ENCODE measurements at places on chromosomes 2 and 18.
A peak's percentile ranks its signal among the peaks of the same experiment; 100 is the strongest.

DNA sequence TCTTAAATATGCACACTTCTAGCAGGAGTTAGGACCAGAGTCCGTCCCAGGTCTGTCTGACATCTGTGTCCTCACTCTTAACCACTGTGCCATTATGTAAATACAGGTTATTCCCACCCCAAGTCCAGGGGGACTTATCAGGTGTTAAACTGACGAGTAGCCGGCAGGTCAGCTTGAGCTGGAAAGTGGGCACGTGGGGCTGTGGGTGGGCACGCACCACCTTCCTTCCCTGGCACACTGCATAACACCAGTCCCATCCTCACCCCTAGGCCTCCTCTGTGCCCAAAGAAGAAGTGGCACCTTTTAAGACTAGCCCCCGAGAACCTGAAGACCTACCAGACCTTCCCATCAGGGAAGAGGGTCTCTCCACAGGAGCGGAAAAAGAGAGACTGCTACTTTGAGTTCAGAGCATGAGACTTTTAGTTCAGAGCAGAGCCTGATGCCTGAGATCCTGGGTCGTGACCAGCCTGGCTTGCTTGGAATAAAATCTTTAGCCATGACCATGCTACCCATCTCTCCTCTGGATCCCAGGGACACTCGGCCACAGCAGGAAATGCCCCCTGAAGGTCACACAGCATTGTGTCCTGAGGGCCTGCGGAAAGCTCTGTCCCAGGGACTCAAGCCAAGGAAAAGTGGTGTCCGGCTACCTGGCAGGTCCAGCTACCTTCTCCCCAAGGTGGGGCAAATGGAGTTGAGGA, 62.0 kb downstream of the CIB4 start:
- no peak for DNase-seq

DNA sequence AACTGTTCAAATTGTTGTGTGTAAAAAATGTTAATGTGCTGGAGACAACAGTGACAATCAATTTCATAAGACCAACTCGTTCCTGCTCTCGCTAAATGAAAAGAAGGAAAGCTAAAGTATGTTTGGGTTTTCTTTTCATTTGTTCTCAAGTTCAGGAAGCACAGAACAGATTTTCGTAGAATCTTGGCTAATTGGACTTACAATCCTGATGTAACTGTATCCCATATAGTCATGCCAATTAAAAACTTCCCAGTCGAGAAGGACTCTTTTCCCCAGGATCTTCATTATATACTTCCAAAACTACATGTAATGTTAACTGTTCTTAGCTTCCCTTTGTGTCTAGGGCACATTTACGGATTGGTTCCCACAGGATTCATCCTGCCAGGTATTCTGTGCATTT, 135.4 kb upstream of the ITGB6 start:
- DNase-seq: no peak

- DNase-seq: no peak
Observed at GRCh38 chr2:18154812-18155211, 276.3 kb downstream of the KCNS3 start.

- DNase-seq: no peak
Observed at GRCh38 chr2:113240150-113240914, 38.4 kb downstream of the PAX8 start.

- no peak for DNase-seq
Observed at GRCh38 chr18:45398448-45398847, 216.8 kb upstream of the SLC14A2 start.

- DNase-seq: no peak
Observed at GRCh38 chr2:232422051-232422450, 15.4 kb downstream of the ALPG start.

- no peak for DNase-seq
Observed at GRCh38 chr2:16824472-16824871, 158.8 kb upstream of the CYRIA start.

DNA sequence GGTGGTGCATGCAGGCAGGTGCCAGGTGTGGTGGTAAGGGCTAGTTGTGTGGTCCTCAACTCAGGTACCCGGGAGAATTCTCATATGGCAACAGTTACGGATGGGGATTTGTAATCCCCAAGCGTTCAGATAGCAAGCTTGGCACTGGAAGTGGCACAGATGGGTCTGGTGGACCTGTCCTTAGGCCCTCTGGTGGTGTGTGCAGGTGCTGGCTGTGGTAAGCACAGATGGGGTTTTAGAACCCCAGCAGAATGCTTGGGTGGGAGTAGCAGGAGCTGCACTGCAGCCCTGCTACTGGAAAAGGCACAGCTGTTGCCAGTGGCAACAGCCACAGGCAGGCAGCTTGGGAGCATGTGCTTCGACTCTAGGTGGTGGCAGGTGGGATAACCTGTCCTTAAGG, 948.2 kb upstream of the FAM98A start:
- DNase-seq: no peak

- no peak for DNase-seq
Observed at GRCh38 chr2:15751477-15751876, 159.8 kb downstream of the DDX1 start.

DNA sequence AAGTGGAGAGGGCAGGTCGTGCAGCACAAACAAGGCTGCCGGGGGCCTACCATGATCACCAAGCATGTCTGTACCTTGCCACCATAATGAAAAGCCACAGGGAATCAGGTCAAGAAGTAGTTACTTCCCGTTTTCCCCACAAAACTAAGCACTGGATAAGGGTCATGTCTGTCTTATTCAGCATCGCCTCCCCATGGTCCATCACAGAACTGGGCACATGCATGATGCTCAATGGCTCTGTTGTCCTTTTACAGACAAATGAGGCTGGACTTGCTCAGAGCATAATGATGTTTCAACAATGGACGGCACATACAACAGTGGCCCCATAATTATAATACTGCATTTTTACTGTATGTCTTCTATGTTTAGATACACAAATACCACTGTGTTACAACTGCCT, 27.5 kb downstream of the REEP1 start:
- no peak for DNase-seq

GRCh38 chr2:97911206-97911921, 84.4 kb downstream of the TMEM131 start:
- peak; percentile 70 for DNase-seq

DNA sequence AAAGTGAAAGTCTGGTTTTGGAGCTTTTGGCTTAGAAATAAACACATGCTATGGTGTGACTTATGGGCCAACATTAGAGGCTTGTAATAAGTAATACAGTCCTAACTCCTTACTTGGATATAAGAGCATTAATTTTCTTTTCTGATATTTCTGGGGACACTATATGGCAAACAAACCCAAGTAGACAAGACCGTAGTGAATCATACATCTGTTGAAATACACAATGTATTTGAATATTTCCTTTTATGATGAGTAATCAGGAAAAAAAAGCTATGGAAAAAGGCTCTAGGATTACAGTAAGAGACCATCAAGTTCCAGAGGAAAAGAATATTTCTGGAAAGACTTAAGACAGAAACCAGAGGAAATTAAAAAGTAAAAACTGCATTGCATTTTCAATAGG, 146.0 kb upstream of the CYP26B1 start:
- DNase-seq: no peak

DNA sequence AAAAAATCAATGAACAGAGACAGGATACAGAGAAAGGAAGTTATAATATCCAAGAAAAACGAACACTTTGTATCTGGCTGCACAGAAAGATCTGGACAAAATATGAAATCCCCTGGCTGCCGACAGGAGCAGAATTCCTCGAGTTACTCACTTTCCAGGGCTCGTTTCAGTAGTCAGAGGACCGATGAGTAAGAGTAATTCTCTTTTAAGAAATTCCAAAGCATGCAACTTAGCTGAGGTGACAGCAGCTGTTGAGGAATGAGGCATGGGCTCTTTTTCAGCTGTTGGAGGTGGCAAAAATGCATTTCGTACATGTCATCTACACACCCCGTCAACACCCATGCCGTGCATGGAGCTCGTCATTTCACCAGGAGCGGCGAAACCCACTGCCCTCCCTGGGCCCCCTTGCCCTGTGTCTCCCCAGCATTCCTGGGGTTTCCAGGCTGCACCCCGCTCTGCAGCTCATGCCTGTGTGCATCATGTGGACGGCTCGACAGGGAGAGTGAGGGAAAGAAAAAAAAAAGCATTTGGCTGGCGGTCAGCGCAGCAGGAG, 210.8 kb upstream of the SMIM21 start:
- no peak for DNase-seq

- no peak for DNase-seq
Observed at GRCh38 chr2:160061944-160062291, 497 bp downstream of the PLA2R1 start.

GRCh38 chr2:166627893-166628292, 133.8 kb upstream of the SCN7A start:
- no peak for DNase-seq

DNA sequence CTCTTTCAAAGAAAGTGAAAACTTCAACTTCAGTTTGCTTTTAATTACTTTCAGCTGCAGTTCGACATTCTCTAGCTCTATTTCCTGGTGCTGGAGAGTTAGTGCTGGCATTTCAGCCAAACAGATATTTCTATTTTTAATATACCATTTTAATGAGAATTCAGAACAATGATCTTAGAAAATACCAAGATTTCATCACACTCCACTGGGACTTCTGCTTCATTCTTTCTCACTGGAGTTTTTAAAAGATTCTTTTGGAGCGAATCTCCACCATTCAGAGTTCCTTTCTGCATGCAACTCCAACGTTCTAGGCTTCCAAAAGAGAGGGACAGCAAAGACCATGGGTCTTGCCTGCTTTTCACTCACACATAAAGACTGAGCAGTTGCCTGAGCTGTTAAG, 94.2 kb downstream of the CABLES1 start:
- DNase-seq: no peak

GRCh38 chr2:56239437-56239836, 55.6 kb downstream of the CCDC85A start:
- DNase-seq: no peak

GRCh38 chr18:21958707-21959450, 210.5 kb upstream of the GATA6 start:
- no peak for DNase-seq

DNA sequence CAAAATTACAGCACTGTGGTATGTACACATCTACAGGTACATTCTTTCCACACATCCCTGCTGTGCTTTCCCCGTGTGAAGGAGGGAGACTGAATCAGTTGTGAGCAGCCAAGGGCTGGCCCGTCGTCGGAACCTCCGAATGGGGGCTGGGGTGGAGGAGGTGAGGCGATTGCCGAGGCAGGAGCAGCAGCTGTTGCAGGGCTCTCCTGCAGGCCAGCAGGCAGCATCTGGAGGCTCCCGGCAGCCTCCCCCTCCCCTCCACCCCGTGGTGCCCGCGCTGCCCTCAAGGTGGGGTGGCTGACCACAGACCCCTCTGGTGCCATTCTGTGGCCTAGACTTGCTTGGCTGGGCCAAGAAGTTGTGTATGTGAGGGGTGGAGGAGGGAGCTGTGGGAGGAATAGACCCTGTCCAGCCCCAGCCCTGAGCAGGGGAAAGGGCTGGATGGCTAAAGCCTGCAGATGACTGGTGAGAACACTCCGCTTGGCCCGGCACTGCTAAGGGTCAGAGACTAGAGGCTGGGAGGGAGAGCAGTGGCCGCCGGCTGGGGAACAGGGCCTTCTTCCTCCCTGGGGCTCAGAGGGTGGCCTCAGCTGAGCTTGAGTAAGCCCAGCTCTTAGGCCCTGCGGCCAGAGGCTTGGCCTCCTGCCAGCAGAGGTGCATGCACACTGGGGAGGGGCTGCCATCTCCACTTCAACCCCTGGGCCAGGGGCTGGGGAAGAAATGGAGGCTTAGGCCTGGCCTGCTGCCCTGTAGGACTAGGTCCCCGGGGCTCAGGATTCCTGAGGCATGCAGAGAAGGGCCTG, 7.6 kb downstream of the STAMBP start:
- DNase-seq: no peak

GRCh38 chr2:155332016-155332415, 633.5 kb downstream of the KCNJ3 start:
- no peak for DNase-seq

DNA sequence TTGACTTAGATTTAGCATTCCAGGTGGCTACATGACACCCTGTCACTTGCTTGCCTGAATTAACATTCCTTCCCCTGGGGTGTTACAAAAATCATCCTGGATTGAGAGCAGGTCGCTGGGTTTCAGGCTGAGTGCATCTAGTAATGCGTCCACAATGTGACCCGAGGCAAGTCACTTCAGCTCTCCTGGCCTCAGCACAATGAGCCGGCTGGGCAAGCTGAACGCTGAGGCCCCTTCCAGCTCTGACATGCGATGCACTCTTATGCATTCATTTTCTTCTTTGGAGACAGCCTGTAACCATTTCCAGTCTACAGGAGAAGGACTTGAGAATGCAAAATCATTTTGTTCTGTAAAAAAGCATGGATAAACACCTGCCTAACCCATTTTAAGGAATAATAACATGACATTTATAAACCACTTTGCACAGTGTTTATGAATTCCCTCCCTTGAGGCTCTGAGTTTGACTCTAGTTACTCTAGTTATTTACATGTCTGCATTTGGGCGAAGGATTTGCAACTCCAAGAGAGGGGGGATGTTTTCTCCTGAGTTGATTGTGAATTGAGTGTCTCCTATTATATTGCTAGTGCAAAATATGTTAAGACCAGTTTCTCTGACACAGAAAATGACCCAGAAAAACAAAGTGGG, 63.0 kb upstream of the CPO start:
- DNase-seq: no peak

DNA sequence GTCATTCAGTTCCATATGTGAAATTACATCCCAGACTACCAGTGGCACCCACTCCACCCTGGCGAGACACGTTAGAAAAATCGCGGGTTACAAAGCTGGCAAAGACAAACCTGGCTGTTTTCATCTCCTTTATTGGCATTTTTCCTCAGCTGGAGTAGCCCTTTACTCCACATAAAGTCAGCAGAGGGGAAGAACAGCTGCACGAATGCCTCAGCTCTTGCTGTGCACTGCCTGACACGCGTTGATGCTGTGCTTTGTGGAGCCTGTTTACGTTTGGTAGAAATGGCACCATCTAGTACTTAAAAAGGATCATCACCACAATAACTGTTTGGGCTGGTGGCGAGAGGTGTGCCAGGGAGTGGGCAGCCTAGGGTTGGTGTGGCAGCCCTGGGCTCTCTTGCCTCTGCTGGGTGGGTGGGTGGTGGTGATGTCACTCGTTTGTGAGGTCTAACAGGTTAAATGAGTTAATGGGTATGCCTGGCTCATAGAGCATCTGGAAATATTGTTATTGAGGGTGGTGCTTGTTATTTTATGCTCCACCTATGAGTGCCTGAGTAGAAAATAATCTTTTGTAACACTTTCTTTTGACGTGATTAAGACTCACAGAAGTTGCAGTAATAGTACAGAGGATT, 16.4 kb downstream of the FARP2 start:
- DNase-seq: no peak
